Activated CD4-positive, alpha-beta memory T cell treated with anti-CD3 and anti-CD28 coated beads, Interleukin-2, amount 10 ng/mL, durations not matched to agents 7 days and 5 days (primary cell): ENCODE measurements at places on chromosomes 3 and 15. TPM values are rescaled to one million over a fixed set of nuclear protein-coding genes. Genes with fewer than 3 reads are reported as not detected.

DNA sequence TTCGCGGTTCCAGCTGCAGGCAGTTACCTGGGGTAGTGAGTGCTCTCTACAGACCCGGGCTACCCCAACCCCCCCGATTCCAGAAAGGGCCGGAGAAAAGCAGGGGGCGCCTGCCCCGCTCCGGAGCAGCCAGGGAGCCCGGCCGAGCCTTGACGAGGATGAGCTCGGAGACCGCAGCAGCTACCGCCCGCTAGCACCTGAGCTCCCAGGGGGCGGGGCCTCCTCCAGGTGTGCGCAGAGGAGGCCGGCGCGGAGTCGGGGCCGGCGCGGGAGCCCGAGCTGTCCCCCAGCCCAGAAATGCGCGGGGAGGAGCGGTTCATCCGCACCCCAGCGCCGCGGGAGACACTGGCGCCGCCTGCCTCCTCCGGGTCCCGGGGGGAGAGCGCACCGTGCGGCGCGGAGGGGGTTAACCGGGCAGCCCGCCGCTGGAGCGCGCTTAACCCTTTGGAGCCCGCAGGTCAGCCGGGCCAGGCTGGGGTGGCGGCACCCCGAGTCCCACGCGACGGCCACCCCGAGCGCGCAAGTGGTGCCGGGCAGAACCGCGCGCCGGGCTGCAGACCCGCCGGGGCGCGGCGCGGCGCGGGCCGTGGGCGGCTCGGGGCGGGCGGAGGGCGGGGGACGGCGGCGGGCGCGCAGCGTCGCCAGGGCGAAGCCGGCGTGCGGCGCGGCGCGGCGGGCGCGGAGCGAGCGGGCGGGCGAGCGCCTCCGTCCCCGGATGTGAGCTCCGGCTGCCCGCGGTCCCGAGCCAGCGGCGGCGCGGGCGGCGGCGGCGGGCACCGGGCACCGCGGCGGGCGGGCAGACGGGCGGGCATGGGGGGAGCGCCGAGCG, at the start of gene CACNA1D:
Gene CACNA1D, plus strand, starts transcription at position 649 of the 829 bp plus-strand sequence. CDS start 556 bp downstream, outside the sequence.
- H3K4me1 ChIP-seq, result peaks cover 10% of the 10 kb centered on the region
- peaks cover 64% of the 10 kb centered on the region for H3K27me3 ChIP-seq
- H3K27ac ChIP-seq, result no peak within 1 kb of the TSS
- H3K36me3 ChIP-seq, result no peaks in the 10 kb centered on the region
- no peak for DNase-seq

DNA sequence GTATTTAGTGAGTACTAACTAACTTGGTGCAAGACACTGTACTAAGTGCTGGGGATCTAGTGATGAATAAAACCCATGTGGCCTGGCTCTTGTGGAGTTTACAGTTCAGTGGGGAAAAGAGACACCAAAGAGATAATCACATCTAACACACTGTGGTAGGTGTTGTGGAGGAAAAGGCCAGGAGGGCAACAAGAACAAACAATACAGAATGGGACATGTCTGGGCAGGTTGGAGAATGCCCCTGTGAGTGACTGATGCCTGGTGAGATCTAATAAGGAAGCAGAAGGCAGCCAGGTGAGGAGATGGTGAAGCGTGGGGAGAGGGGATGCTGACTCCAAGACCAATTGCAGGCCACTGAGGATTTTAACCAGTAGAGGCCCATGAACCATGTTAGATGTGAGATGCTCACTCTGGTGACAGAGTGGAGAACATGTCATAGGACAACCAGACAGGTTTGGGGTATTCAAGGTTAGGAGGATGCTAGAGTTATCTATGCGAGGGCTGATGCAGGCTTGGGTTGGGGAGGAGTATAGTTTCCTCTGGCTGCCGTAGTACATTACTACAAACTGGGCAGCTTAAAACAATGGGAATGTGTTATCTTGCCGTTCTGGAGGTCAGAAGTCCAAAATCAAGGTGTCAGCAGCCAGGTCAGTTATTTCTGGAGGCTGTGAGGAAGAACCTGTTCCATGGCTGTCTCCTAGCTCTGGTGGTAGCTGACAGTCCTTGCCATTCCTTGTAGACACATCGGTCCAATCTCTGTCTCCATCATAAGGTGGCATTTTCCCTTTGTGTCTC, 81.4 kb downstream of the ARNT2 start:
- no peak overlapping the region for H3K4me3 ChIP-seq
- no peaks in the 10 kb centered on the region for H3K27me3 ChIP-seq
- H3K27ac ChIP-seq, result no peak overlapping the region
- no peak for DNase-seq
- no peaks in the 10 kb centered on the region for H3K4me1 ChIP-seq

DNA sequence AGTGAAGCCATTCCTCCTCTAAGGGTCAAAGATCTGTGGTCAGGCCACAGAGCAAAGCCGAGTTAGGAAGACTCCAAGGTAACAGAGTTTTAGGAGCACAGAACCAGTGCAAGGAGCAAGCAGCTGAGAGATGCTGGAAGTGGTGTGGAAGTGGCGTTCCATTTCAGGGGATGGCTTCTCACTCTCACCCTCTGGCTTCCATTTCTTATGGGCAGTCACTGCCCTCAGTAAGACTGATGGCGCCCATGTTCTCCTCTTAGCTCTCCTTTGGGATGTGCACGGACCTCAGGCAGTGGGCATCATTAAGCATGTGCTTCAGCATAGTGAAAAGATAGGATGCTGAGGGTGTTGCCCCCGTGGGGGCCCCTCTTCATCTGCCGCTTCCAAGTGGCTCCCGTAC, 90.3 kb downstream of the ASB7 start:
- H3K27me3 ChIP-seq, result peaks cover 13% of the 10 kb centered on the region
- H3K4me3 ChIP-seq, result no peak overlapping the region
- H3K4me1 ChIP-seq, result no peaks in the 10 kb centered on the region
- no peak for DNase-seq

DNA sequence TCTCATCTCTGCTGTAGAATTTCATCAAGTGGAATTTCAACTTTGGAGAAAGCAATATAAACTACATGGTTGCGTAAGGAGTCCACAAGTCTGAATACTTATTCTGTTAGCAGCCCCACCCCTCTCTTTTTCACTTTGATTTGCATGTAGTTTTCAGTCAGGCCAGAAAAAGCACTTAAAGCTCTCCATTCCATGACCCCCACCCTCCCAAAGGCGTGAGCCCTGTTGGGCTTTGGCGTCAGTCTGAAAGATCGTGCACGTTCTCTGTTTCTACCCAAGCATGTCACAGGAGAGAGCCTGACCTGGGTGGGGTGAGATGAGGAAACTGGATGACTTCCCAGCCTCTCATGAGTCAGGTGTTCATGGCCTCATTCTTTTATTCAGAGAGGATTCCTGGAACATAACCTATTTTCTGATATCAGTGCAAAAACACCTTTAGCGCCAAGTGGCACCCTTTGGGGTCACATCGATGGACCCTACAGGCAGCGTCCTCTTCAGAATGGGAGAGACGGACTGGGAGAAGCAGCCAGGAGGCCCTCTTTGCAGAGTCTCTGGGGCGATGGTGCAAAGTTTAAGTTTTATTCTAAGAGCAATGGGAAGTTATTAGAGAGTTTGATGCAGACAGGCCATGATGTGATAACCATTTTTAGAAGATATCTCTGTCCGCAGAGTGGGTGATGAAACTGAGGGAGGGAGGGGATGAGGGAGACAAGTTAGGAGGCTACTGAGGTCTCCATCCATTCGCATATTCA, 55.8 kb downstream of the LSM3 start:
- H3K27me3 ChIP-seq, result peaks cover 32% of the 10 kb centered on the region
- no peak overlapping the region for H3K4me3 ChIP-seq
- peaks cover 6% of the 10 kb centered on the region for H3K4me1 ChIP-seq
- peaks cover 6% of the 10 kb centered on the region for H3K36me3 ChIP-seq
- no peak overlapping the region for H3K27ac ChIP-seq

- no peak overlapping the region for H3K27ac ChIP-seq
- H3K36me3 ChIP-seq, result no peaks in the 10 kb centered on the region
- H3K4me3 ChIP-seq, result no peak overlapping the region
- DNase-seq, result no peak
- no peaks in the 10 kb centered on the region for H3K4me1 ChIP-seq
These were observed 57.5 kb upstream of the SLC6A1 start for GRCh38 chr3:10935028-10935427.

- no peaks in the 10 kb centered on the region for H3K36me3 ChIP-seq
- no peak overlapping the region for H3K27ac ChIP-seq
- H3K4me1 ChIP-seq, result no peaks in the 10 kb centered on the region
- no peaks in the 10 kb centered on the region for H3K27me3 ChIP-seq
These were observed 370.1 kb downstream of the CNTN4 start for GRCh38 chr3:2468816-2469215.

DNA sequence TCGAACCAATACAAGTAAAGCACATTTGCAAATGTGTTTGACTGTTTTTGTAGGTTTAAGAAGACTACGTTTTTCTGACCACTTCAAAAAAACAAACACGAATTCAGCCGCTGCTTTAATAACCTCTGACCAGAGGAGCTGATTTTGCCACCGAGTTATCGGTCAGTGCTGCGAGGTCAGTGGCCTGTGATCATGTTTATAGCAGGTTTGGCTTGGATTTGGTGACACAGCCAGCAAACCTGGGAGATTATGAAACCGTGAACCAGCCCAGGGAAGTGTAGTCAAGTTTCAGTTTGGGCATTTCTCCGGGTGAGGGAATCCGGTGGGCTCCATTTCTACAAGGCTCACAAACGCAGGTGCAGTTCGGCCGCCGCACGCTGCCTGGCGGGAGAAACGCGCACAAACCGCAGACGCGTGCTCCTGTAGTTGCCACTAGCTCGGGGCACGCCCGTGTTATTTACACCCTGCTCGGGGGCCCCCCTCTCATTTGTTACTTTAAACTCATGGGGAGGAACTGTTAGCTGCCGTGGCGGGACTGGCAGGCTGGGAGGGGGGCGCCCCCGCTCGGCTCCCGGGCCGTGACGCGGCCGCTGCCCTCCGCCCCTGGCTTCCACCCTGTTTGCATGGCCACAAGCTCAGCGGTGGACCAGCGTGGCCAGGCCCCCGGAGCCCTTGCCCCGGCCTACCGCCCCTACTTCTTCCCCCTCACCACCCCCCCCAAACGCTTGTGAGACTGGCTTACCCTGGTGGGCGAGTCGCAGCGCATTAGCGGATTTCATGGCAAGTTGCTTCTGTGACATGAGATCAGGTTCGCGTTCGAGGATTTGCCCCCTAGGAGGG, 13.6 kb upstream of the ONECUT1 start:
- peaks cover 89% of the 10 kb centered on the region for H3K27me3 ChIP-seq
- peaks cover 2% of the 10 kb centered on the region for H3K36me3 ChIP-seq
- no peak overlapping the region for H3K27ac ChIP-seq
- peak overlapping the region; percentile 21 for H3K4me3 ChIP-seq
- peaks cover 14% of the 10 kb centered on the region for H3K4me1 ChIP-seq

DNA sequence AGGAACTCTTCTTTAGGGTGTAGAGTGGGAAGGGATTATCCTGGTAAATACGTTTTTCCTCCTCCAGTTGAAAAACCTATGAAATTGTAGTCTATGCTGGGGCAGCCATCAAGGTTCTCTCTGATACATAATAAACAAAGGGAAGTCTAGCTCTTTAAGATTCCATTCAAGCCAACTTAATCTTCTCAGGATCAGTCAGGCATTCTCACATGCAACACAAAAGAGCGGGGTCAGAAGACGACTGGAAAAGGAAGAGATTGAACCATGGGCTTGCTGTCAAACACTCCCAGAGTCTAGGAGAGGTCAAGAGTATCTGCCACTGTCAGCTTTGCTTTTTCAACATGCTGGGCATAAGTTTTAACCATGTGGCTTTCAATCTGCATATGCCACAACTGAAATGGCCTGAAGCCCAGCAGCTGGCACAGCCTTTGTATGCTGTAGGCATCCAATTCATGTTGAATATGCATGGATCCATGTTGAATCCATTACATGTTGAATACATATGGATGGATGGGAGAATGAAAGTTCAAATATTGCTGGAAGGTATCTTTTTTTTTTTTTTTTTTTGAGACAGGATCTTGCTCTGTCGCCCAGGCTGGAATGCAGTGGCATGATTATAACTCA, 8.5 kb downstream of the TRAT1 start:
- peaks cover 81% of the 10 kb centered on the region for H3K4me1 ChIP-seq
- peak overlapping the region; percentile 48 for H3K27ac ChIP-seq
- DNase-seq, result no peak
- peaks cover 91% of the 10 kb centered on the region for H3K36me3 ChIP-seq
- H3K4me3 ChIP-seq, result peak overlapping the region; percentile 39

DNA sequence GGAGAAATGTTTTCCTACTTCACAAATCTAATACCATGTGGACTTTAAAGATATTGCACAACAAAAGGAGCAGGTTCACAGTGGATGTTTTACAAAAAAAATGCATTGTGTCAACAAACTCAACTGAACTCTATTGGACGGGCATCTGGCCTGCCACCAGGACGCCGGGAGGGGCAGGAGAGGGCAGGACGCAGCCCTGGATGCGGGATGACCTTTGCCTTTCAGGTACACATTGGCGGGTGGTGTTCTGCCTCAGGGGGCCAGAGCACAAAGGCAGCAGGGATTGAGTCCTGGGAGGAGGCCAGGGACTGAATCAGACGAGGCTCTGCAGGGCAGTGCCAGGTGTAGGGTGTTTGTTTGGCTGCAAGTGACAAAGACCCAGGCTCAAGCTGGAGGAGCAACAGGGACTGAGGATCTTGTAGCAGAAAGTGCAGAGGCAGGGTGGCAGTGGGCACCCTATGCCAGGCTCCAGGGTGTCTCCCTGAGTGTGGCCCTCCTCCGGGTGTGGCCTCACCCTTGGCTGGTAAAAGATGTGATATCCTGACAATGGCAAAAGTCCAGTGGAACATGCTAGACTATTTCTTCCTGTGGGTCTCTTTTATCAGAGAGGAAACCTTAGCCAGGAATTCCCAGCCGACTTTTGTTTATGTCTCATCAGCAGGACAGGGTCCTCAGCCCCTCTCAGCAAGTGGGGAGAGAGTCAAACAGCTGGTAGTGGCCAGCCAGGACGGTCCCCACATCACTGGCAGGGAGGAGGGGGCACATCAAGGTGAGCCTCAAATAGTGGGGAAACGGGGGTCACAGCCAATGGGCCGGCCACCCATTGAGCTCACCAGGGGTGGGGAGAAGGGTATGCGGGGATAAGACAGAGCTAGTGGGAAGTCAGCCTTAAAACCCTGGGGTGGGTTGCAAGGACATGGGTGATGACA, 29.7 kb upstream of the KLF13 start:
- no peaks in the 10 kb centered on the region for H3K36me3 ChIP-seq
- H3K4me3 ChIP-seq, result no peak overlapping the region
- no peaks in the 10 kb centered on the region for H3K4me1 ChIP-seq

KCNMB2 gene
- not detected for total RNA-seq

GMPS gene
- 111 TPM for total RNA-seq

SLC7A14 gene
- not detected for total RNA-seq

CFAP91 gene
- total RNA-seq, result not detected
